ENCODE measurements at places on chromosomes 1 and 21. TPM values are rescaled to one million over a fixed set of nuclear protein-coding genes. Genes with fewer than 3 reads are reported as not detected.

Gene IL20
- not detected for total RNA-seq

Gene CAP1
- 64.2 TPM for total RNA-seq

Gene HSPB7
- 744 TPM for total RNA-seq

Gene TGFBR3
- total RNA-seq = 5.8 TPM

Gene PERM1
- 1.0 TPM for total RNA-seq

Gene C2CD2
- total RNA-seq = 16.9 TPM

Gene SPOCD1
- total RNA-seq = 1.4 TPM

Gene THEM5
- total RNA-seq = not detected

Gene C1QB
- not detected for total RNA-seq

Gene OR2AK2
- total RNA-seq = not detected

Gene NLRP3
- total RNA-seq = 0.39 TPM

Gene C1orf94
- total RNA-seq = not detected

DNA sequence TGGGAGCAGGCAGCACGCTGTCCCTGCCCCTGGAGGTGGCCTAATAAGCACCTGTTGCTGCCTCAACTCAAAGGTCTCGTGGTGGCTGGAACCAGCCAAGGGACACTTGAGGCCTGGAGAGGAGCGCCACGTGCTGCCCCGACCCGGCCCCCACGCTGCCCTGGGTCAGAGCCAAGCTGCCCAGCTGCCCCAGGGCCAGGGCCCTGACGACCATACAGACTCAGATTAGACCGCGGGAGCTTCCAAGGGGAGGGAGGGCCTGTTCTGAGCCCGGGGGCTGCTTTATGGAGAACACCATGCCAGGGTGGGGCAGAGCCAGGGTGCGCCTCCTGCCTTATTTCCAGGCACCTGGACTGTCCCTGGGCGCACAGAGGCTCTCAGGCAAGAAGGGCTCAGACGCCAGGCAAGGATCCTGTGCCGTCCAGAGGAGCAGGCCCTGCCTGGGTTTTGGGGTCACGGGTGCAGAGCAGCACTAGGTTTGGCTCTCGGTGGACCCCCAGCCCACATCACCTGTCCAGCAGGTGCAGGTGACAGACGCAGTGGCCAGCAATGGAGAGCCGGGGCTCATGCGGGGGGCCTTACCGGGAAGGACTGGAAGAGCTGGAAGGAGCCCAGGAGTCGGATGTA is 18.6 kb downstream of the KRTAP10-1 start:
- DNase-seq = no peak

DNA sequence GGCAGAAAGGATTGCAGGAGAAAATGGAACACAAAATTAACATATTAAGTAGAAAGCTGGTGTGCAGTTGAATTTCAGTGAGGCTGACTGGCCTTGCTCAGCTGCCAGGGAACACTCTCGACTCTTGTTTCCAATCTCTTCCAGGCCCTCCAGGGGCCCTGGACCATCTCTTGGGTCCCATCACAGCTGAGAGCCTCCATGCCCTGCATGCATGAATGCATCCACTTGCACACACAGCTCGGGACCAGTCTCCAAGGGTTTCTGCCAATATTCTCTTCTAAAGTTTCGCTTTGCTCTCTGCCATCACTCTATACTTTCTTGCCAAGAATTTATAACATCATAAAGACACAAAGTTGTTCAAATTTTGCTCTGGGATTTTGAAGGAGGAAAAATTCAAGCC is 200.3 kb downstream of the DSCAM start:
- DNase-seq = no peak

GRCh38 chr1:201511396-201511940 is 4.5 kb upstream of the CSRP1 start:
- DNase-seq = no peak

DNA sequence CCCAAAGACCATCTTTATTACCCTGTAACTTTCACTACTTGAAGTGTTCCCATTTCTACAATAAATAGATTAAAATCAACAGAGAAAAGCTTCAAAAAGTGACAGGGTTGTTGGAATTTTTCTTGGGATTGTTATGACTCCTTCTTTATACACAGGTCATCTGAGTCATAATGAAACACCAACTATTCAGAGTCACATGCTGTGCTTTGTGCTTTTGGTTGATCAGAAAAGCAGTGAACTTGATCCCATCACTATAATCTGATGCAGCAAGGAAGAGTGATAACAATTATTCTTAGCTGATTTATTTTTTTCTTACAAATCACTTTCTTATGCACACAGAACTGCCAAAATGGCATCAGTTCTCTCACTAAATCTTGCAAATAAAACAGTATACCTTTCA is 422.9 kb downstream of the PTBP2 start:
- DNase-seq = no peak

- no peak for DNase-seq
These were observed 43.5 kb downstream of the SNX27 start for GRCh38 chr1:151655371-151655770.

DNA sequence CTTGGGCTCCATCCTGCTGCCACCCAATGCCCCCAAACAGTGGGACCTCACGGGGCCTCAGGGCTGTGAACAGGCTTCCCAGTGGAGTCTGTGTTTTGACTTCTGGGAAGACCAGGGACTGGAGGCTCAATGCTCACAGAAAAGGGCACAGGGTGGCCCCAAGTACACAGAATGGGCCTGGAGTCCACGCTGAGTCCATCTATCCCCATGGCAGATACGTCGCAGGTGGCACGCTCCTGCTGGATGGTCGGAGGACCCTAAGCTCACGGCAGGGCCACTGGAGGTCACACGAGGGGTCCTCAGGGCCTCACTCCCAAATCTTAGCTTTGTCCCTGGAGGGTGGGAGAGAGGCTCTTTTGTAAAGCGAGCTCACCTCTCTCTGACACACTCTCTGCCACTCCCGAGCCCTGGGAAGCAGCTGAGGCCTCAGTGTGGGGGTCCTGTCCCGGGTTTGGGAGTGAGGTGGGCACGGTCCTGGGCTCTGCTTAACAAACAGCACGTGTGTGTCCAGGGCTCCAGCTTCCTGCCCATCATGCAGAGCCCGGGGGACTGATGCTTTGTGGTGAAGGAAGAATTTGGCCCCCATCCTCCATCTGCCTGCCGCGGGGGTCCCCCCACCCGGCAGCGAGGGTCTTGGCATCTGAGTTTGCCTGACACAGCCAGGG is 27.2 kb upstream of the TTC34 start:
- no peak for DNase-seq

DNA sequence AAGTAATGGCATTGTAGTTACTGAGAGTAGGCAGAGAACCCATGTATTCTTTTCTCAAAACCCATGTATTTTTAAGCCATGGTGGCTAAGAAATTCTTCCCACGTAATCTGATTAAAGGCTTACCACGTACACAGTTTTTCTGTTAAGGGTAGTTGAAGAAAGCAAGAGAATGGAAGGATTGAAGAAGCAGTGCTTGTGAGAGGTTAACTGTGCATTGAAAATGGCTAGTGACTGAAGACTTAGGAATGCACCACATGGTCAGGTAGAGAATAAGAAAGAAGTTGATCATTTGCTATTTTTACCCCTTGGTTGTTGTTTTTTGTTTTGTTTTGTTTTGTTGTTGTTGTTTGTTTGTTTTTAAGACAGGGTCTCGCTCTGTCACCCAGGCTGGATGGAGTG is 178.9 kb upstream of the SNX7 start:
- no peak for DNase-seq

- DNase-seq = no peak
These were observed 32.1 kb upstream of the CLIC4 start for GRCh38 chr1:24713176-24713575.

DNA sequence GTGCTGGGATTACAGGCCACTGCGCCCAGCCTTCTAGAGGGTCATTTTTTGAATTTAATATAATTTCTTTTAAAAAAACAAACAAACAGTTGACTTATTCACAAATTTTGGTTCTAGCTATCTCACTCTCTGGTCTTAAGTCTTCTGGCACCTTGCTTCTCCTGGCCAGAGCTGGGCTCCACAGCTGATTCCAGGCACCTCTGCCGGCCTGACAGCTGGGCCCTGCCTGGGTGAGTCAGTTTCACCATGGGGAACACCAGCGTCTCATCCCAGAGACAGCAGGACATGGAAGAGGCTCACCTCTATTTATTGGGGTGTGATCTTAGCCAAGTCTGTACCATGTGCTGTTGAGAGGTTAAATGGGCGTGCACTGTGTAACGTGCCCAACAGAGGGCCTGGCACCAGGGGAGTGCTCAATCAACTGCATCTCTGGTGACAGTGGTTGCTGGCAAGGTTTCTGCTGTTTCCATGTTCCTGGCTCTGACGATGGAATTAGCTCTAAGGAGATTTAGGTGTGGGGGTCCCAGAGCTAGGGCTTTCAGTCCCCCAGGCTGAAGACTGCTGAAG is 956 bp downstream of the CPLANE2 start:
- DNase-seq = peak; percentile 9

DNA sequence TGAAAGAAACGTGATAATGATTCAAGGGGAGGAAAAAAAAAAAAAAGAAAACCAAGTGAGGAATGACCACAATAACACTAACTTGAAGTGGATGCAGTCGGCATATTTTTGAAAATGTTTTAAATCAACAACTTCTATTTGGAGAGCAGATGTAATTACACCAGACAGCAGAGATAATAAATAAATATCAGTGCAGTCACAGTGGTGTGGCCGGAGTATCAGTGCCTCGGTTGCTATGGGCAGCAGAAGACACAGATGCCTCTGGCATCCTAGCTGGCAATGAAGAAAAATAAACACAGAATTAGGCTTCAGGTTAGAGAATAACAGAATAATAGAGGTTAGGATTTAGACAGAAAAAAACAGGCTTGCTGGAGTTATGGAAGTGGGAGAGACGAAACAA is 888.3 kb downstream of the LTN1 start:
- no peak for DNase-seq

DNA sequence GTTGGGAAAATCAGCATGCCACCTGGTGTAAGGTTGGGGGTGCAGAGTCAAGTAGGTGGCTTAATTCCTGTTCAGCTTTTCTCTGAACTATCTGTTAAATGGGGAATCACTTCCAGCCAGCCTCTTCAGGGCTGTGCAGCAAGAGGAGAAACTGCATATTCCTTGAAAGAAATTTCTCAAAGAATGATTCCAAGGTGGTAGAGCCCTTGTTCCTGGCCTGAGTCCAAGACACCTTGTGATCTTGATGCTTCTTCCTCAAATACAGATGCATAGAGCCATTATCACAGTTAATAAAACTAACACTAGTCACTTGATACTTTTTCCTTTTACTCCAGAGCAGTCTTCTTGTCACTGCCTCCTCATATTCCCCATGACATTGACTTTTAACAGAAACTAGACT is 5.2 kb downstream of the TXLNA start:
- DNase-seq = no peak

DNA sequence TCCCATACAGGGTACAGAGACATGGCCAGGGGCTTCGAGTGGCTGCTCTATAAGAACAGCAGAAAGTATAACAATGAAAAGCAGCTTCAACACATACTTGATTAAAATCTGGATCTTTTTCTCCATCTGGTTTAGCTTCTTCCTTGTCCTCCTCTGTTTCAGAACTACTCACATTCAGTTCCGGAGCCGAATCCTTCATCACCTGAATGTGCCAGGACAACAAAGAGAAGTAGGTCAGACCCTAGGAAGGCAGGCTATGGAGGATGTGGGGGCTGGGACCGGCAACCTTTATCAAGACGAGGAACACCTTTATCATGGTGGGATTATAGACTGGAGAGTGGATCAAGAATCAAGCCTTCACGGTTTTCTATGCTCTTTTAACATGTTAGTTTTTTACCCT is 32.2 kb upstream of the RAP1GAP start:
- no peak for DNase-seq

- DNase-seq = peak; percentile 85
These were observed 11.8 kb downstream of the HTR6 start for GRCh38 chr1:19676438-19676922.

GRCh38 chr1:68442822-68443556 is 6.8 kb downstream of the RPE65 start:
- DNase-seq = peak; percentile 66

- no peak for DNase-seq
These were observed 24.5 kb downstream of the PTTG1IP start for GRCh38 chr21:44848821-44849521.

DNA sequence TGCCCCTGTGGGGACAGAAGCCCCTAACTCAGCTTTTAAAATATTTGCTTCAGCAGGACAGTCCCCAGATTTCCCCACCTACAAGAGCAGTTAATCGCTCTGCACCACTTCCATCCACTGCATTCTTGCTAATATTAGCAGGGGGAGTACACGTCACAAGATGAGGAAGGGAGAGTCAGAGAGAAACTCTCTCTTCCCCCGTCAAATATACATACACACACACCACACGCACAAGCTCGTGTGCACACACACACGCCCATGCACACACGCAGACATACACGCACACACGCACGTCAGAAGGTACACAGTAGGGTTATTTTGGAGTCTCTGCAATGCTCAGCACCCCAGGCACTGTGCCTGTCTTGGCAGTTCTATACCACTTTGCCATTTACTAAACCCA is 2.1 kb downstream of the CLCA1 start:
- no peak for DNase-seq

- no peak for DNase-seq
These were observed 4.5 kb downstream of the LDLRAD1 start for GRCh38 chr1:54013393-54014008.

- DNase-seq = no peak
These were observed 1.2 kb downstream of the TMEM234 start for GRCh38 chr1:32220746-32221580.

DNA sequence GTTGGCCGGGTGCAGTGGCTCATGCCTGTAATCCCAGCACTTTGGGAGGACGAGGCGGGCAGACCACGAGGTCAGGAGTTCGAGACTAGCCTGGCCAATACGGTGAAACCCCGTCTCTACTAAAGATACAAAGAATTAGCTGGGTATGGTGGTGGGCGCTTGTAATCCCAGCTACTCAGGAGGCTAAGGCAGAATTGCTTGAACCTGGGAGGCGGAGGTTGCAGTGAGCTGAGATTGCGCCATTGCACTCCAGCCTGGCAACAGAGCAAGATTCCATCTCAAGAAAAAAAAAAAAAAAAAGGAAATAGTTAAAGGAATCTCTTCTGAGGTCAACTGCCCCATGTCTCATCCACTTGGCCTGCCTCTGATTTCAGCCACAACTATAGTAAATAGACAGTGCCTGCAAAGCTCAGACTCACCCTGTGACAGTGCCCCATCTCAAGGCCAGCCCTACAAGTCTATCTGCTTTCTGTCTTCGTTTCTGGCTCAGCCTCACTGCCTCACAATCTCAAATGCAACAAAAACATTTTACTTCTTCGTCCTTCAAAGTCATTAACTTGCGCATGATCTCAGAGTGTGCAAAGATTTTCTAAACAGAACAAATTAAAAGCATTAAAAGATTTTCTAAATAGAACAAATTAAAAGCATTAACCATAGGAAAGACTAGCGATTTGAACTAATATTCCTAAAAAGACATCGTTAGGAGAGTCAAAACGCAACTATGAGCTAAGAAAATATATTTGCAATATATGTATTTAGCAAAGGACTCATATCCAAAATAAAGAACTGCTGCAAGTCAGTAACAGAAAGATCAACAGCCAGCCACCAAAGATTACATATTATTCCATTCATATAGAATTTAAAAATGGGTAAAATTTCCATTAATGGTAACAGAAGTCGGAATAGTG is 65.0 kb upstream of the PRDX6 start:
- no peak for DNase-seq

GRCh38 chr1:15114884-15115283 is 38.7 kb upstream of the TMEM51 start:
- DNase-seq = no peak
